ENCODE measurements at places on chromosomes 2 and 18. TPM values are rescaled to one million over a fixed set of nuclear protein-coding genes. Genes with fewer than 3 reads are reported as not detected.

Gene KCNG2
- total RNA-seq: not detected

Gene ALPI
- total RNA-seq: not detected

Gene IL1F10
- total RNA-seq: not detected

Gene TMEM200C
- not detected for total RNA-seq

Gene PTRHD1
- total RNA-seq: 24.9 TPM

Gene SLC9A2
- total RNA-seq: 0.18 TPM

Gene WDR12
- 131 TPM for total RNA-seq

Gene AGXT
- total RNA-seq: not detected

Gene CAPN14
- total RNA-seq: 0.59 TPM

Gene NT5C1B
- not detected for total RNA-seq

Gene IL37
- not detected for total RNA-seq

Gene MROH2A
- total RNA-seq: not detected

Gene VIT
- not detected for total RNA-seq

Gene LRRTM1
- not detected for total RNA-seq

Gene AQP12B
- total RNA-seq: not detected

Gene SULT1C2
- total RNA-seq: not detected

Gene IGFBP2
- total RNA-seq: 123 TPM

Gene GRHL1
- 0.25 TPM for total RNA-seq

Gene CCDC178
- total RNA-seq: not detected

Gene C1QL2
- not detected for total RNA-seq

Gene METAP1D
- 8.8 TPM for total RNA-seq

Gene ESPNL
- 0.27 TPM for total RNA-seq

Gene NAT8
- total RNA-seq: not detected

Gene STEAP3
- 0.34 TPM for total RNA-seq

Gene YWHAQ
- 368 TPM for total RNA-seq

Gene SMYD5
- 39.6 TPM for total RNA-seq

Gene PJVK
- 3.2 TPM for total RNA-seq

Gene NDC80
- 81.3 TPM for total RNA-seq

Gene DSG2
- total RNA-seq: 0.41 TPM

Gene GATA6
- not detected for total RNA-seq

Gene HOXD12
- total RNA-seq: not detected

Gene CNTNAP5
- total RNA-seq: not detected

Gene HADHB
- total RNA-seq: 58.8 TPM

Gene SERPINB10
- total RNA-seq: not detected

Gene SH3BP4
- total RNA-seq: 0.14 TPM

Gene CELF4
- not detected for total RNA-seq

Gene ANKAR
- total RNA-seq: 3.6 TPM
